ENCODE measurements at places on chromosomes 2 and 18.

GRCh38 chr2:13252615-13253014 lies 535.9 kb downstream of the TRIB2 start:
- DNase-seq = no peak

DNA sequence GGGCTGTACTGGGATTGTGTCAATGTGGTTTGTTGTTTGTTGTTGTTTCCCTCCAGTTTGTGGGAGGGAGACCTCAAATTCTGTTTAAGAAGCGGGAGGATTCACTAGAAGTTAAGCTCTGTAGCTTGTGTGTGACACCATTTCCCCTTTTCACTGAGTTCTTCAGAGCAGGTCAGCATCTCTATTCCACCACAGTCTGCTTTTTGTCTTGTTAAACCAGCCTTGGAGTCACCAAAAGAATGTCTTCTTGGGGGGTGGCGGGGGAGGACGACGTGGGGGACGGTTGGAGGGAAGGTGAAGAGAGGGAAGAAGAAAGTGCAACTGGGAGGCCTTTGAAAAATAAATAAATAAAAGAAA lies 2.3 kb upstream of the BCL11A start:
- DNase-seq = no peak

GRCh38 chr2:28377984-28378678 lies 14.5 kb upstream of the FOSL2 start:
- DNase-seq = no peak

DNA sequence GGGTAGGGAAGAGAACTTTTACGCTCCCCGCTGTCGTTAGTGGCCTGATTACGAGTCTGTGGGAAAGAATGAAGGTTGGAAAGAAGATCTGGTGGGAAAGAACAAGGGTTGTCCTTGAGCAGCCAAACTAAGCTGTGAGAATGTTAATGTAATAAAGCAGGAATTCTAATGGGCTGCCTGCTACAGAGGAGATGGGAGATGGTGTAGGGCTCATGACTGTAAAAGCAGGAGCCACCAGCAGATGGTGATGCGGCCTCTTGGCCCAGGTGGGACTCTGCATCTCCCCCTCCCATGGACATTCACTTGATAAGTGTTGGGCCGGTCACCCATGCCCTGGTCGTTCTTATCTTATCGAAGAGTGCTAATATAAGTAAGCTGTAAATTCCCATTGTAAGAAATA lies 150.0 kb downstream of the NEDD4L start:
- DNase-seq = no peak

- peak; percentile 61 for DNase-seq
These were observed 2.0 kb upstream of the CHRND start for GRCh38 chr2:232523682-232524597.

- DNase-seq = no peak
These were observed 106.7 kb downstream of the DTNB start for GRCh38 chr2:25566694-25567093.

- DNase-seq = no peak
These were observed 456.8 kb upstream of the NXPH2 start for GRCh38 chr2:139237023-139237422.

DNA sequence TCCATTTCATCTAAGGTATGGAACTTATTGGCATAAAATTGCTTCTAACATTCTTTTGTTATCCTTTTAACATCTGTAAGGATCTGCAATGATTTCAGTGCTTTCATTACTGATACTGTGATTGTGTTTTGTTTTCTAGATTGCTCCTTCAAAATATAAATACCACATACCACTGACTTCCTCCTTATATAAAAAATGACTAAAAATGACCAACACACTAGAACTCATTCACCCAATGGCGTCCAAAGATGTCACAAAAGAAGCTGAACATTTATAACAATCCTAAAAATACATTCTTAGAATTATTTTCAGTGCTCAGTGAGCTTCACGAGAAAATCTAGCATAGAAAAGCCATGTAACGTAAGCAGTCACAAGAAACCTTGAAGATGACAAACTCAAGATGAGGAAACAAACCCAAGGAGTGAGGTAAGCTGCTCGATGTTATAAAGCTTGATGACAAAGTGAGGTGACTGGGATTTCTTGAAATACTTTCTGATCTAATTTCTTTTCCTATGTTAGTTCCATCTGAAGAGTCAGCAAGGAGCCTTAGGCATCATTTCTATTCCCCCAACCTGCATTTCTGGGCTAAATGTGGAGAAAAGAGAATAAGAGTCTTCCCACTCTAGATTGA lies 42.6 kb downstream of the PNO1 start:
- no peak for DNase-seq

DNA sequence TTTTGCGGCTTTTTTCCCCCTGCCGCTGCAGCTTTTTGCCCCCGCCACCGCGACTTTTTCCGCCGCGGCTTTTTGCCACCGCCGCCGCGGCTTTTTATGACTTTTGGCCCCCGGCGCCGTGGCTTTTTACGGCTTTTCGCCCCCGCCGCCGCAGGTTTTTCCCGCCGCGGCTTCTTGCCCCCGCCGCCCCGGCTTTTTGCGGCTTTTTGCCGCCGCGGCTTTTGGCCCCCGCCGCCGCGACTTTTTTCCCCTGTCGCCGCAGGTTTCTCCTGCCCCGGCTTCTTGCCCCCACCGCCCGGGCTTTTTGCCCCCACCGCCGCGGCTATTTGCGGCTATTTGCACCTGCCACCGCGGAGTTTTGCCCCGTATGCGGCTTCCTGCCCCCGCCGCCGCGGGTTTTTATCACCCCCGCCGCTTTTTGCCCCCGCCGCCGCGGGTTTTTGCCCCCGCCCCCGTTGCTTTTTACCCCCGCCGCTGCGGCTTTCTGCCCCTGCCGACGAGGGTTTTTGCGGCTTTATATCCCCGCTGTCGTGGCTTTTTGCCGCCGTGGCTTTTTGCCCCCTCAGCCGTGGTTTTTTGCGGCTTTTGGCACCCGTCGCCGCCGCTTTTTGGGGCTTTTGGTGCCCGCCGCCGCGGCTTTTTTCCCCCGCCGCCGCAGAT lies 2750.9 kb downstream of the RPIA start:
- peak; percentile 1 for DNase-seq

- no peak for DNase-seq
These were observed 106.9 kb upstream of the OTOS start for GRCh38 chr2:240247241-240247867.

- DNase-seq = peak; percentile 40
These were observed 88.0 kb downstream of the KYNU start for GRCh38 chr2:142965443-142965842.

Measured in EL (cell line).